Uterus (tissue), 4 donors: ENCODE measurements at places on chromosomes 2 and 18. TPM values are rescaled to one million over a fixed set of nuclear protein-coding genes. Genes with fewer than 3 reads are reported as not detected.

ZNF397 gene
- 69.5 TPM for total RNA-seq

CPO gene
- total RNA-seq = not detected

DHX57 gene
- 5.3 TPM for total RNA-seq

POMC gene
- total RNA-seq = 4.2 TPM

ALPP gene
- total RNA-seq = not detected

LYPD1 gene
- 0.55 TPM for total RNA-seq

COL6A3 gene
- total RNA-seq = 642 TPM

SCN2A gene
- total RNA-seq = 0.26 TPM

PROKR1 gene
- not detected for total RNA-seq

PPP1R1C gene
- 1.1 TPM for total RNA-seq

PLEKHB2 gene
- total RNA-seq = 19.4 TPM

SERPINB13 gene
- not detected for total RNA-seq

CBLN2 gene
- total RNA-seq = not detected

PTRHD1 gene
- 33.7 TPM for total RNA-seq

ITPRIPL1 gene
- not detected for total RNA-seq

CHRNG gene
- not detected for total RNA-seq

GREB1 gene
- 27.2 TPM for total RNA-seq

GPR45 gene
- total RNA-seq = not detected

CIB4 gene
- total RNA-seq = not detected

WIPF1 gene
- 23.2 TPM for total RNA-seq

IGFBP2 gene
- total RNA-seq = 398 TPM

ANKRD36C gene
- 38.9 TPM for total RNA-seq

PLGLB1 gene
- total RNA-seq = 5.1 TPM

RFTN2 gene
- 13.1 TPM for total RNA-seq

VWA3B gene
- total RNA-seq = not detected

SALL3 gene
- total RNA-seq = not detected

ANKRD23 gene
- total RNA-seq = 23.2 TPM

C1GALT1C1L gene
- 3.7 TPM for total RNA-seq

RBM43 gene
- 13.0 TPM for total RNA-seq

PSMA8 gene
- total RNA-seq = not detected

LIPG gene
- not detected for total RNA-seq

CYP27C1 gene
- not detected for total RNA-seq

CNDP1 gene
- total RNA-seq = 0.90 TPM
